ENCODE measurements at places on chromosomes 3 and 15.

DNA sequence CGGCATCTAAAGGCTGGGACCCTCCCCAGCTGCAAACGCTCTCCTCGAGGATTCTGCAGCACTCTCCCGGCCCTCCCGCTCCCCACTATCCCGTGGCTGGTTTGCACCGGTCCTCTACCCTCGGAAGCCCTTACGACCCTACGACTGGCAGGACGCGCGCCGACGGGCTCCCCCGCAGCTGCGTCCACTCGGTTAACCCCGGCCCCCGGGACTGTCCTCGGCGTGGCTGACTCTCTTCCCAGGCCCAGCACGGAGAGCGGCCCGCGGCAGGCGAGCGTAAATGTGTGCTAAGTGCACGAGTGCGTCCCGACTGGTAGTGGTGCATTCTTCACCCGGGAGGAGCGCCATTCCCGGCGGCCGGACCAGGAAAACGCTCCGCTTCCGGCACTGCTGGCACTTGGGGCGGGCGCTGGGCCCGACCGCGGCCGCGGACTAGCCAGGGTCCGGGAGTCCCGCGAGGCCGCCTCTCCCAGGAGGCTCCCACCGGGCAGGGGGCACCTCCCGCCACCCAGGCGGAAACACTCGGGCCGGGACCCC lies 508 bp downstream of the GORASP1 start:
- peak; percentile 50 for DNase-seq

GRCh38 chr15:36757189-36757814 lies 177.9 kb downstream of the CDIN1 start:
- DNase-seq = peak; percentile 26

- DNase-seq = peak; percentile 70
Observed at GRCh38 chr3:172285844-172286243, 162.4 kb downstream of the GHSR start.

DNA sequence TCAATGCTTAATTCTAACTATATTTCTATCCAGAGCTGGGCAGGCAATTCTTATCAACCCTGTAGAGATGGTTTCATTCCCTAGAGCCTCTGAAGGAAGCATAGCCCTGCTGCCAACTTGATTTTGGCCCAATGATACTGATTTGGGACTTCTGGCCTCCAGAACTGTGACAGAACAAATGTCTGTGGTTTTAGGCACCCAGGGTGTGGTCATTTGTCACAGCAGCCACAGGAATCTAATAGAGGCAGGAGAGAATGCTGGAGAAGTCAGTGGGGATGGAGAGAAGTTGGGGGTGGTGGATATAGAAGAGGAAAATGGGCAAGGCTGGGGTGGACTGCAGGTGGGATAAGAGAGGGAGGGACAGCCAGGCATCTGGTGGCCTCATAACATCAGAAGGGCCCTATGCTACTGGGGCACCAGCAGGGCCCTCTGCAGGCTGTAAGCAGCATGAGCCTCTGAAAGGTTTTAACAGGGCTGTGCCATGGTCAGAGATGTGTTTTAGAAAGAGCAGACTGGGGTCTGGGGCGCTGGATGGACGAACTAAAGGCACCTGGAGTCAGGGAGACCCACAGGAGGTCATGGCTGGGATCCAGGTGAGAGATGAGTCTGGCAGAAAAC lies 19.8 kb downstream of the MRPS11 start:
- no peak for DNase-seq

- DNase-seq = no peak
Observed at GRCh38 chr3:23052208-23052607, 150.9 kb upstream of the UBE2E2 start.

DNA sequence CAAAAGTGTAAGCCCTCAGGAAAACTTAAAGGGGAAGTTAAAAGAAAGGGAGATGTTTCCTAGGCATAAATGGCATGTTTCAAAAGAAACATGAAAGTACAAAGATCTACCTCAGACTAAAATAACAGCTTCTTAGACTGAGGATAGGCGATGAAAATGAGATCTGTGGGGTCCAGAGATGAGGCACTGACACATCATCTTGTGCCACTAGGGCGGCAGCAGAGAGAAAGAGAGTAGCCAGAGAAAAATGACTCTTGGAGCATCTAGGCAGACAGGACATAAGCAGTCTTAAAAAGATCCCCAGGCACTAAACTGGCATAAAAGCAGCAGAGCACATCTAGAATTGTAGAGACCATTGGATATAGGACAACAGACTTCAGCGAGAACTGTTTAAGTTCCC lies 42.5 kb upstream of the RFX7 start:
- no peak for DNase-seq

- DNase-seq = no peak
Observed at GRCh38 chr3:149716984-149717383, 35.3 kb downstream of the COMMD2 start.

- DNase-seq = no peak
Observed at GRCh38 chr3:69893274-69893673, 106.3 kb upstream of the SAMMSON start.
